ENCODE measurements at places on chromosomes 6 and 20.

GRCh38 chr6:63571361-63572043, 778 bp upstream of the LOC128125822 start:
- no peak for DNase-seq

GRCh38 chr6:163487606-163488005, 73.1 kb downstream of the QKI start:
- no peak for DNase-seq

GRCh38 chr6:6634735-6635075, 46.2 kb downstream of the LY86 start:
- no peak for DNase-seq

GRCh38 chr6:358432-358831, 33.1 kb upstream of the IRF4 start:
- DNase-seq = no peak

- no peak for DNase-seq
Measured at GRCh38 chr20:54221353-54221752, 13.5 kb downstream of the PFDN4 start.

- no peak for DNase-seq
Measured at GRCh38 chr6:128150376-128150775, 249.5 kb upstream of the THEMIS start.

- no peak for DNase-seq
Measured at GRCh38 chr20:32149566-32150170, 40.2 kb downstream of the TM9SF4 start.

DNA sequence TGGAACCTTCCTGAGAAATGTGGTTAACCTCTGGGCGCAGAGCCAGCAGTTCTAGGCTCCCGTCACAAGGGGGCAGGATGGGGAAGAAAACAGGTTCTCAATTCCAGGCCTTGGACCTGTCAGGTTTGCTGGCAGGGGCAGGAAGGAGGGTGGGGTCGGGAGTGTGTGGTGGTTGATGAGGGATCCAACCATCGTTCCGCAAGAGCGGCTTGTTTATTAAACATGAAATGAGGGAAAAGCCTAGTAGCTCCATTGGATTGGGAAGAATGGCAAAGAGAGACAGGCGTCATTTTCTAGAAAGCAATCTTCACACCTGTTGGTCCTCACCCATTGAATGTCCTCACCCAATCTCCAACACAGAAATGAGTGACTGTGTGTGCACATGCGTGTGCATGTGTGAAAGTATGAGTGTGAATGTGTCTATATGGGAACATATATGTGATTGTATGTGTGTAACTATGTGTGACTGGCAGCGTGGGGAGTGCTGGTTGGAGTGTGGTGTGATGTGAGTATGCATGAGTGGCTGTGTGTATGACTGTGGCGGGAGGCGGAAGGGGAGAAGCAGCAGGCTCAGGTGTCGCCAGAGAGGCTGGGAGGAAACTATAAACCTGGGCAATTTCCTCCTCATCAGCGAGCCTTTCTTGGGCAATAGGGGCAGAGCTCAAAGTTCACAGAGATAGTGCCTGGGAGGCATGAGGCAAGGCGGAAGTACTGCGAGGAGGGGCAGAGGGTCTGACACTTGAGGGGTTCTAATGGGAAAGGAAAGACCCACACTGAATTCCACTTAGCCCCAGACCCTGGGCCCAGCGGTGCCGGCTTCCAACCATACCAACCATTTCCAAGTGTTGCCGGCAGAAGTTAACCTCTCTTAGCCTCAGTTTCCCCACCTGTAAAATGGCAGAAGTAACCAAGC, 29.6 kb downstream of the SRSF3 start:
- peak; percentile 88 for DNase-seq

DNA sequence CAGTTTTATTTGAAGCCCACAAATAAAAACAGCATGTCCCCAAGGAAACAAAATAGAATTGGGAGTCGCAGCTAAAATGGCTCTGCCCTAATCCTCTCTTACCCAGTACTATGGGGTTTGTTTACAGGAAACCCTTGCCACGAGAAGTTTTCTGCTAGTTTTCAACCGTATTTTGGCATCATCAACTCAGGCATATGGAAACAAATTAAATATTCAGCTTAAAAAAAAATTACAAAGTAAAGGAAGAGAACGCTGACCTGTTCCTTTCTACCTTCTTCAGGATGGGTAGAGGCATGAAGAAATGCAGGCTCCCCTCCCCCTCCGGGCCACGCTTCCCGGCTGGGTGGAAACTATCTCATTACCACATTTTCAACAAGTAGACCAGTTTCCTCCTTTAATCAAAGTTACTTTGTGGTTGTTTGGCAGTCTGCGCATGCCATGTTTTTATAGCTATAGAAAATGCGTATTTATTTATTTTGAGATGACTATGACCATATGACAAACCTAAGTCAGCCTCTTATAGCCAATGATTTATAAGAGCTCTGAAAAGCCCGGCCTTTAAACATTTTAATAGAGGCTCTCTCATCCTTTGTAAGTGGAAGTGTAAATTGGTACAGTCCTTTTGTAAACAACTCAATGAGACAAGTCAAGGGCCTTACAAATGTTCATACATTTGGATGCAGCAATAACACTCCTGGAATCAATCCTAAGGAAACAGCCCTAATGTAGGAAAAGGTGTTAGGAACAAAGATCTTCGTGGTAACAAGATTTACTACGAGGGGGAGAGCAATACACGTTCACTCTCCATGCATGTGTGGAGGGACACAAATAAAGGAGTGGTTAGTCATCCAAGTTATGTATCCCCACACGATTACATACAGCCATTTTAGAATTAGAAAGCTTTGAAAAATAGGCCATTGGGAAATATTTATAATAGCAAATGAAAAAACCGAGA, 16.1 kb upstream of the ZNF217 start:
- peak; percentile 46 for DNase-seq

DNA sequence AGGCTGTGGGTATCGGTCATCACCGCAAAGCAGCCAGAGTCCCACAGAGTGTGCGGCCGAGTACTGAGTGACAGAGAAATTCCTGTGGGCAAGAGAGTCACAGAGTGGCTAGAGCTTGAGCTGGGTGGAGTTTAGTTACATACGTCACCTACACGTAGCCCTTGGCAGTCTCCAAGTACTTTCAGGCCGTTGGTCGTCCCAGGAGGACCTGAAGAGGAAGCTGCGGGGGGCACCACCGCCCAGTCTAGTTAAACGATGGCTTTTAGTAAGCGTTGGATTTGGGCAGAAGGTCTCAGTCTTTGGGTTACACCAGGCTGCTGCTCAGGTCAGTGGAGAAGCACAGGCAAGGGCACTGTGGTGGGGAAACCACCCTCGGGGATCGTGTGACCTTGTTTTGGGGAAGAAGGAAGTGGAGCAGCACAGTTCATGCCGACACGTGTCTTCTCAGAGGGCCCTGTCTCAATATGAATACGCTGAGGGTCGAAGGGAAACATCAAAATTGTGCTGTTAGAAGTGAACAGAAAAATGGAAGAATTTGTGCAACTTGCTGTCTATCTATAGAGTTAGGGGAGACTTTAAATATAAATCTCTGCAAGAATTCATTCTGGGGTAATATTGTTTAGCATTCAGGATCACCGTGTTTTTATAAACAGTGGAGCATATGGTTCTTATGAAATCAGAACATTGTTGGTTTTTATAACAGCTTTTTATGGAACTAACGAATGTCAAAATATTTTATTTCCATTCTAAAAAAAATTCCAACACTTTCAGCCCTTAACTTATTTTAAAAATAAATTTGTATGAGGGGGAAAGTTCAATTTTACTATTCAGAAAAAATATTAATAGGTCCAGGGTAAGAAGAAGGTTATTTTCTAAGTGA, 28.6 kb downstream of the KIF25 start:
- no peak for DNase-seq

DNA sequence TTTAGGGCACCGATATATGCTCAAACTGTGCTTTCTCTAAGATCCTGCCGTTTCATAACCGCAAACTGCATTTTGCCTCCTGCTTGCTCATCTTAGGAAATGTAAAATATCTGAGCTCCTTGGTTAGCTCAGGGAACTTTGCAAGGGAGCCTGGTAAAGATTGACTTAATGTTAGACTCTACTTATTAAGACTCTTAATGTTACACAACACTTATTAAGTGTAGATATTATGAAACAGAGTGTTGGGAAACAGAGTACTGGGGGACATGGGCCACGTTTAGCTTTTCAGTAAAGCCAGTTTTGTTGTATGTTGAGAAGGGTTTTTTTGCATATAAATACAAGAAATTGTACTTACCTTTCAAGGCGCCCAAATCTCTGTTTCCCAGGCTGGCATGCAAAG, 1.9 kb downstream of the LTV1 start:
- DNase-seq = no peak

GRCh38 chr6:70547313-70547712, 19.4 kb upstream of the SDHAF4 start:
- DNase-seq = peak; percentile 29

DNA sequence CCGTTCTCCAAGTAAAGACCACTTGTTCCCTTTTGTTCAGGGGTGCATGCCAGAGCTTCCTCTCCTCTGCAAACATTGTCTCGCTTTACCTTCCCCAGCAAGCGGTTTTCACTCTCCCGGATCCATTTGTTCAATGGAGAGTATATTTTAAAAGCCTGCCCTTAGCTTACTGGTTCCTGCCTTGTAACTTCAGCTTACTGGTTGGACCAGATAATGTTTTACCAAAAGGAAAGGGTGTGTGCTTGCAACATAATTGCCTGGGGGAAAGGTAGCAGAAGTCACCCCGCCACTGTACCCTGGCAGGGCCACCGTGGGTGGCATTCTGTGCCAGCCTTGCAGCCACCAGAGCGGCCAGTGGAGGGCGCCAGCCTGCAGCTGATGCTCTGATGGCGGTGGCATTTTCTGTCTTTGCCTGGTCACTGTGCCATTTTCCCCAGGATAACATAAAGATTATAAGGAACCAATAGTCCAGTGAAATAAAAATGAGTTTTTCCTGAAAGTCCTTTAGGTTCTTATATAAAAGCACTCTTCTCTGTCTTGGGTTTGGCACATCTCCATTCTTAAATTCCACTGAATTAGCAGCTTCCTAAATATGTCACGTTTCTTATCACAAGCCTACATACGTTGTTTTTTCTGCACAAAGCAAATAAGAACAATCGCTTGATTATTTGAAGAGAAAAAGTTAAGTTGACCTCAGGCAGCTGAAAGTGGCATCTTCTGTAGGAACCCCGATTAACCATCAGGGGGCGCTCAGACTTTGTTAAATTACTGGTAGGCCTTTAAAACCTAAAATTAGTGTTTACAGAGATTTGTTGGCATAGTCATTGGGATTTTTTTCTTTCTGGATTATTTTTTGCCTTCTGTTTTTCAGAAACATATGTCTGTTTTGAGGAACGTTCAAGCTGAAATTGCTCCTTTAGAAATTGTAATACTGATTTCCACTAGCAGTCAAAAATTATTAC, 67.4 kb upstream of the XRN2 start:
- DNase-seq = peak; percentile 78

- no peak for DNase-seq
Measured at GRCh38 chr6:52392944-52393343, 27.2 kb upstream of the EFHC1 start.

DNA sequence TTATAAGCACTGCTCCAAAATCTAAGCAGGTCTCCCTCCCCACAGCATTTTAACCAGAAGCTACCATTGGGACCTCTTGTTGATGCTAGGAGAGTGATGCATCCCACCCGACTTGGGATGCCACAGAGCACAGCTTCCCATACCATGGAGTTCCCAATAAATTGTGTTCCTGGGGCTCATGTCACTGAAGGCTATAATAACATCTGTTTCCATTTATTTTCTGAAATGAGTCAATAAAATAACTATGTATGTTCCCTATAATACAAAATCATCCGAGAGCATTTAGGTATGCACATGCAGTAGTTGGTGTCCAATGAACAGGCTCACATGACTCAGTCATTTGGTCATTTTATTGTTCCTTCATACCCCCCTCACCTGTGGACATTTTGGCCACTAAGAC, 204.2 kb downstream of the TBC1D7 start:
- no peak for DNase-seq

DNA sequence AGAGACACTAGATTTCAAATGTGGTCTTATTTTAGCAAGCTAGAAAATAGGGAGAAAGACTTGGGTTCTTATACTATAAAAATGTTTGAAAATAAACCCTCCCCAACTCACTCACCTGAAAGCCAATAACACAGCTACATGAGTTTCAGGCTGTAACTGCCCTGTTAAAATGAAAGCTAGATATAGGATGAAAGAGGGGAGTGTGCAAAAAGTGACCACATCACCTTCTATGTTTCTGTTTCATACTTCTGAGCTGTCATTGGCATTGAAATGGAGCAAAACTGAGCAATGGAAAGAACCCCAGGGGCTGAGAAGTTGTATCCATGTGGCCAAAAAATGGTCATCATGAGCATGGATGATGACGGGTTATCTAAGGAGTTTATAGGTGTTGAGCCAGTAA, 148.1 kb upstream of the TENT5A start:
- DNase-seq = no peak

GRCh38 chr20:48831718-48832404, 4.1 kb upstream of the PREX1 start:
- peak; percentile 56 for DNase-seq

GRCh38 chr20:52972190-52972937, at the start of gene TSHZ2:
Gene TSHZ2 (plus strand): TSS chr20:52972358. CDS start chr20:52973294, 936 bp downstream.
- DNase-seq = peak; percentile 33

DNA sequence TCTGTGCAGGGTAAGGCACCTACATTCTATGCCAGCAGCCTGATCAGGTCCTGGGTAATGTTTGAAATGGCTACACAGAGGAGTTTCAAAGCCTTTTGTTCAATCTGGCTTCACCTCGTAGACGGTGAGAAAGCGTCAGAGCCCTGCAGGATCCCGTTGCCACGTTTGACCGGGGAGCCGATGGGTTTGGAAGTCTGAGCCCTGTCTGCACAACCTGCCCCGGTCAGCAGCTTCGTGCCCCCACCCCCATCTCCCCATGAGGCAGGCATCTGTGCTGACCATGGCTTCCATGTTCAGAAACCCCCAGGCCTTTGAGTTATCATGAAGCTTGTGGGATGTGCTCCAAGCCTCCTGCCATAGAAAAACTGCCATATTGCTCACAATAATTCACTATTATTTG, 63.9 kb downstream of the PTPN1 start:
- no peak for DNase-seq

GRCh38 chr20:24895431-24895830, 53.6 kb upstream of the CST7 start:
- DNase-seq = no peak

GRCh38 chr6:168442646-168443045, 1.7 kb downstream of the SMOC2 start:
- DNase-seq = no peak

DNA sequence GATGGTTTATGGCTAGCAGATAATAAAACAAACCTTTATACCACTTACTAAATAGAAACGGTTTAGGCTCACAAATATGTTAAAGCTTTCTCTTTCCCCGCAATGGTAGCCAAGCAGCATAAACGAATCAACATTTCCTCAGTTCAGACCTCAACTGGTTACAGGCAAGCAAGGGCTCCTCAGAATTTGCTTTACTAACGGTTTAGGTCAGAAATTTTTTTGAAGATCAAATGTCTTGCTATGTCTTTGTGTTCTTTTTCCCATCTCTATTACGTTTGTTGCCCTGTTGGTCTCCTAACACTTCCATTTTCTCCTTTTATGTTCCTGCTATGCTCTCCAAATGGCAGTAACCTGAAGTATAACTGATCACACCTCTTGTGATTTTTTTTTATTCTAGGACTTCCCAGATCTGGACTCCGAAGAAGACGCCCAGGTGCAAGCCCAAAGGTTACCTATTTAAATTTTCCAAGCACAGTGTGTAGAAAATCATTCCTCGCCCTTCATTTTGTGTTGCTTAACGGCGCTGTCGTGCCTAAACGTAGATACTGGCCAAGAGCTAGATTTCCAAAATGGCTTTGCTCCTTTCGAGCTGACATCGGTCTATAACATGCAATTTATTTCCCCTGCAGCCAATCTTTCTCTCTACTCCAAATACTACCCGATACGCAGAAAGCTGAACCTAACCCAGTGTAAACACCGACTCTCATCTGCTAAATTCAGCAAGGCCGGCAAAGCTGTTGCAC, 717 bp upstream of the ASF1A start:
- peak; percentile 75 for DNase-seq

GRCh38 chr6:42316981-42317380, 99.3 kb upstream of the MRPS10 start:
- DNase-seq = no peak
